ENCODE measurements at places on chromosomes 3 and 15. TPM values are rescaled to one million over a fixed set of nuclear protein-coding genes. Genes with fewer than 3 reads are reported as not detected.

The TRPM1 gene
- total RNA-seq: not detected

The GOLGA8G gene
- not detected for total RNA-seq

The CDCP1 gene
- total RNA-seq: 3.0 TPM

The SPTSSB gene
- not detected for total RNA-seq

DNA sequence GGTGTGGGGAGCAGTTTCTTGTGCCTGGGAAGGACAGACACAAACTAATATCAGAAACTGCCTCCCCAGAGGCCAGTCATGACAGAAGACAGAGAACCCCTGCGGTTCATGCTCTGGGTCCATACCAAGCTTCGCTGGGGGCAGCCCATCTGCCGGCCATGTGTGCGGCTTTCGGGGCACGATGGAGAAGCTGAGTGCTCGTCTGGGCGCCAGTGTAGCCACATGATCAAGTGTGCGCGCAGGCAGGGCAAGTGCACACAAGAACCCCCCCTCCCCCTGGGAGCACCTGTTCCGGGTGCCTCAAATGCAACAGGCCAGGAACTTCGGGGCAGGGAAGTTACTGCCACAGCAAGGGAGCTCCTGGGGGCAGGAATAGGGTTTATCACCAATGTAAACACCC lies 1.8 kb downstream of the ADAMTS17 start:
- H3K4me1 ChIP-seq: peaks cover 2% of the 10 kb centered on the region
- no peak overlapping the region for H3K27ac ChIP-seq
- DNase-seq: no peak
- no peaks in the 10 kb centered on the region for H3K27me3 ChIP-seq
- no peak overlapping the region for H3K4me3 ChIP-seq
- no peaks in the 10 kb centered on the region for H3K36me3 ChIP-seq

- H3K27me3 ChIP-seq: no peaks in the 10 kb centered on the region
- peaks cover 6% of the 10 kb centered on the region for H3K4me1 ChIP-seq
- DNase-seq: no peak
- H3K36me3 ChIP-seq: no peaks in the 10 kb centered on the region
- no peak overlapping the region for H3K27ac ChIP-seq
- no peak overlapping the region for H3K4me3 ChIP-seq
Observed at GRCh38 chr15:100099976-100100375, 241.8 kb downstream of the ADAMTS17 start.

DNA sequence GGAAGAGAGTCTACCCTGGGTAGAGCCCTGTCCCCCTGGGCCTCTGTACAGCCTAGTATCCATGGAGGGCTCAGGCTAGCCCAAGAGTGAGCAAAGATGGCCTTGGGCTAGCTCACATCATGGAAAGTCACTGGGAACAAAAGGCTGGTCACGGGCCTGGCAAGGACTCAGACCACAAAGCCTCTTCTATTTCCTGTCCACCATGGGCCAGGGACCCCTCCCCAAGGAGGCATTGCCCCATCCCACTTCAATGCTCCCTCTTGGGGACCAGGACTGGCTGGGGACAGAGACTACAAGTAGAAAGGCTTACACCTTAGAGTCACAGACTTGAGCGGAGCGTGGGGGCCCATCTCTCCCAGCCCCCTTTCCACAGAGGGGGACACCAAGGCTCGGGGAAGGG lies 16.9 kb downstream of the DUSP7 start:
- no peak for DNase-seq
- H3K27me3 ChIP-seq: no peaks in the 10 kb centered on the region
- peak overlapping the region; percentile 53 for H3K27ac ChIP-seq
- H3K4me3 ChIP-seq: no peak overlapping the region
- peaks cover 4% of the 10 kb centered on the region for H3K4me1 ChIP-seq

DNA sequence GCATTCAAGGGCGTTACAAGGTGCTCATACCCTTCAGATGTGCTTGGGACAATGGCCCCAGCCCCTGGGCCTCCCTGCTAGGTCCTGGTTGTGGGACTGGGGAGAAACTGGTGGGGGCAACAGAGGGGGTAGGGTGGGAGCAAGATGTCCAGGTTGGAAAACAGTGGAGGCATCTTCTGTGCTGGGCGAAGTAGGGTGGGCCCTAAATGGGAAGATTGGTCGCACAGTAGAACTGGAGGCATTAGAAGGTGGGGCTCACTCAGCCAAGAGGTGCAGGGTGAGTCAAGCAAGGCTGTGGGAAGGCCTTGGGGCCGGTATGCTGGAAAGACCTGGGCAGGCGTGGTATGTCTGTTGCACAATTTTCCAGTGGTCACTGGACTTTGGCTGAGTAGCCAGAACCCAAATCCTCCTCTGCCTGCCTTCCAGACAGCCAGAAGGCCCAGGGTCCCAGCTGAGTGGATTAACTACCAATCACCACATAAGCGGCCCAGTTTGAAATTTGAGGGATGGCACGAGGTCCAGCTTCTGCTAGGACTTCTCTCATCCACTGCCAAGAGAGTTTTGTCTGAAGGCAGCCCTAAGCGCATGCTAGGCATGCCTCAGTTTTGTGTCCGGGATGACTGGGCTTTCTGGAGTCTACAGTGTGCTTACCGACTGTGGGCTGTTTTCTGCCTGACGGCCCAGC lies 74.5 kb downstream of the LSM3 start:
- H3K27ac ChIP-seq: no peak overlapping the region
- no peaks in the 10 kb centered on the region for H3K27me3 ChIP-seq
- no peaks in the 10 kb centered on the region for H3K36me3 ChIP-seq

DNA sequence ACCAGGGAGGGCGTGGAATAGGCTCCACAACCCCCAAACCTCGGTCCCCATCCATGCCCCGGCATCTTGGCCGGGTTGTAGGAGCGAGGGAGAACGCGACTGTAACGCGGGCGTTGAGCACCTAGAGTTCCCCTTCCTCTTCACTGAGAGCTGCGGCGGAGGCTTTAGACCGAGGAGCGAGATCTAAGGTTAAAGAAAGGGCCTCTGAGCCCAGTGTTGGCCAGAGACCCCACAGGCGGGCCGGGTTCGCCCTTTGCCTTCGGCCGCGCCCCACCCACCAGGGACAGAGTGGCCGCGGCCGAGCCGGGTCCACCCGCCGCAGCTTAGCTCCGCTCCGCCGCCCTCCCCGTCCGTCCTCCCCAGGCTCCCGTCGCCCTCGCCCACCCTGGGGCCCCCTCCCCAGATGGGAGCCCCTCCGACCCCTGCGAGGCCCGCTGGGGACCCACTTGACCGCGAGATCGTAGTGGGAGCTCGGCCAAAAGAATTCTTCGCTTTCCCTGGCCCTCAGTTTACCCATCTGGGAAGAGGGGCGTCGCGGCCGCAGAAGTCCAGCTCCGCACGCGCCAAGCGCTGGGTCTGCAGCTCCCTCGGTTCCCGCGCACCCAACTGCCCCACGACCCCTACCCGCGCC lies 425 bp downstream of the ANPEP start:
- no peaks in the 10 kb centered on the region for H3K36me3 ChIP-seq
- H3K27ac ChIP-seq: no peak overlapping the region
- H3K4me1 ChIP-seq: peaks cover 2% of the 10 kb centered on the region

DNA sequence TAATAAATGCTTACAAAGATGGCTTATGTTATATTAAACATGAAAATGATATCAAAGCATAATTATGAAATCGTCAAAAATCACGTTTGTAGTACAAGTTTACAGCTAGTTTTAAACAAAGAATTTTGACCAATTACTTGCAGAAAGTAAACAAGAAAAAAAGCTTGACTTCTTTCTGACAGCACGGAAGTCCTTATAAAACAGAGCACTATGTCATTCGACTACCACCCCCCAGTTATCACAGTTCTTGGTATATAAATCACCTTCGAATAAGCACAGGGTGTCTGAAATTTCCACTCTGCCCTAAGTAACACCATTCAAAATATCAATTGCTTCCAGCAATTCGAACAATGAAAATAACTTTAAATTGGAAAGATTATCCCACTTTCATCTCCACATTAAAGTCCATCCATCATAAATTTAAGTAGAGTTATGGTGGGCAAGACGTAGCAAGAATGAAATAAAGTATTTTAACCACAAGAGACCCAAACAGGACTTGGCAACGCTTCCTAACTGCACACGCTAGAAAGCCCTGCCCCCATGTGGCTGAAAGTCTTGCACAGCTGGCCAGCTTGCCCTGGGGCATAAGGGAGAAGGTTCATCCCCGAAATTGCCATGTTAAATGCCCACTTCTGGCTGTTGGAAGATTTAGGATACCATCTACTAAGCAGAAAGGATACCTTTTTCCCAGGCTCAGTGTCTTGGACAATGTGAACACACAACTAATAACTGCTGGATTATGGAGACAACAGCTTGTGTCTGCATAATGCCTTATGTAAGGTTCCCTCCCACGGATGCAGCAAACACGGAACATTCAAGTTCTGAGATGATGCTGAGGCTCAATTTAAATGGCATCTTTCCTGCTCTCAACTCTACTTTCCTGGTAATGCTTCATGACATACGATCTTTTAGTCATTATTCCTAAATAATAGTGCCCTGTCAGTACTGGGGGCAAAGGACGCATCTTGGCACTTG lies 116.4 kb upstream of the TJP1 start:
- no peaks in the 10 kb centered on the region for H3K36me3 ChIP-seq
- H3K4me3 ChIP-seq: no peak overlapping the region
- H3K4me1 ChIP-seq: no peaks in the 10 kb centered on the region
- H3K27ac ChIP-seq: no peak overlapping the region

DNA sequence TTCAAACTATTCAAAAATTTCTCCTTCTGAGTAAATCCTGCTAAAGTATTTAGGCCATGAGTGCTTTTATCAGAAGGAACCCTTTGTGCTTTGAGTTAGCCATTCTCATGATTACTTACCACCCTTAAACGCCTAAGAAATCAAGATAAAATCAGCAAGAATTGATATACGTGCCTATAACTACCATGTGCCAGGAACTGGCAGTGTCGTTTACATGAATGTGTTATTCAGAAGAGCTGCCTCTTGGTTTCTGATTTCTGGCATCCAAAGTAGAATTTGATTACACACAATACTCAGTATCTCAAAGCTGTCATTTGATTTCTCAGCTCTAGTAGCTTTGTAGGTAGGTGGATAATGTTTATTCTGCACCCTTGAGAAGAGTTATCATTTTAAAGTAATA lies 351.3 kb upstream of the CCDC54 start:
- H3K36me3 ChIP-seq: no peaks in the 10 kb centered on the region
- no peak overlapping the region for H3K27ac ChIP-seq
- no peaks in the 10 kb centered on the region for H3K4me1 ChIP-seq
- no peak overlapping the region for H3K4me3 ChIP-seq
- no peak for DNase-seq

DNA sequence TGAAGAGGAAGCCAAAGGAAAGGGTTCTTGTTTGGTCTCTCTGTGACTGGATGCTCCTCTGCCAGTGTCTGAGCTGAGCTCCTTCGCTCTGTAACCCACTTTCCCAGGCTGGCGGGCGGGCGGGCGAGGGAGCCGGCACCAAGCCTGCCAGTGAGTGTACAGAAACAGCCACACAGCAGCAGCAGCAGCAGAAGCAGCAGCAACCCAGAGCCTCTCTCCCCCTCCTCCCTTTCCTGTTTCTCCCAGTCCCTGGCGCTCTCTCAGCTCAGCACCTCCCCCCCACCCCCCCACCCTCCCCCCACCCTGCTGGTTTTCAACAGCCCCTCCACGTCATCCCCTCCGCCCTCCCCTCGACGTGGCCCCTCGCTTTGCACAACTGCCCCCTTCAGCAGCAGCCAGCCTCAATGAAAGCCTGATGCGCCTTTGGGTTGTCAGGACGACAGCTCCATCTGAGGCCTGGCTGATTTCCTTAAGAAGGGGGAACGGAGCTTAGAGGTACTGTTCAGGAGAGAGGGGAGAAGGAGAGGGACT lies at the start of gene LSAMP:
TSS of gene LSAMP (minus strand) at position 177 of the 531 bp plus-strand sequence.
- no peaks in the 10 kb centered on the region for H3K4me1 ChIP-seq
- DNase-seq: no peak
- no peak within 1 kb of the TSS for H3K27ac ChIP-seq
- H3K36me3 ChIP-seq: no peaks in the 10 kb centered on the region
- H3K4me3 ChIP-seq: peak within 1 kb of the TSS; percentile 40

DNA sequence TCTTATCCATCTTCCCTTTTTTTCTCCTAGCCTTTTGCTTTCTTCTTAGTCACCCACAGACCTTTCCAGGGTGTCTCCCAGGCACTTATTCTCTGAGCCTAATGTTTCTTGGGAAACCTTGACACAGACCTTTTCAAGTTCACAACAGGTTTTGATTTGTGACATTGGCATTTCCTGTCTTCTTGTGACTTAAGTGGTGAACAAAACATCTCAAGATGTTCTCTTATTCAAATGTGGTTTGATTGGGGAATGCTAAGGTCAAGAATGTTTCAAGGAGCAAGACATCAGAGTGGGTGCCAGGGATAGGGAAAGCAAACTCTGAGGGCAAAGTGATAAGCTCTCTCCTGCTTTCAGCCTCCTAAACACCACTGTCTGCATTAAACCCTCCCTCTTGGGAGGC lies 68.2 kb upstream of the GSK3B start:
- H3K4me3 ChIP-seq: no peak overlapping the region
- H3K4me1 ChIP-seq: peaks cover 3% of the 10 kb centered on the region
- H3K27ac ChIP-seq: no peak overlapping the region
- H3K27me3 ChIP-seq: no peaks in the 10 kb centered on the region

GRCh38 chr15:33163816-33164215 lies 30.7 kb downstream of the FMN1 start:
- no peak for DNase-seq
- no peaks in the 10 kb centered on the region for H3K27me3 ChIP-seq
- H3K36me3 ChIP-seq: no peaks in the 10 kb centered on the region
- H3K27ac ChIP-seq: no peak overlapping the region

DNA sequence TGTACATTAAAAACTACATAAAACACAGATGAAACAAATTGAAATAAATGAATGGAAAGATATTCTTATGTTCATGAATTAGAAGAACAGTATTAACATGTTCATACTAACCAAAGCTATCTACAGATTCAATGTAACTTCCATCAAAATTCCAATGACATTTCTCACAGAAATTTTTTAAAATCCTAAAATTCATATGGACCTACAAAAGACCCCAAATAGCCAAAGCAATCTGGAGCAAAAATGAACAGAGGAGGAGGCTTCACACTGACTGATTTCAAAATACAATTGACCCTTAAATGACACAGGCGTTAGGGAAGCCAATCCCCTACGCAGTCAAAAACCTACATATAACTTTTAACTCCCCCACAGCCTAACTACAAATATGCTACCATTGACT lies 39.4 kb downstream of the KPNA1 start:
- H3K4me1 ChIP-seq: no peaks in the 10 kb centered on the region
- no peak for DNase-seq
- H3K36me3 ChIP-seq: no peaks in the 10 kb centered on the region
- no peak overlapping the region for H3K27ac ChIP-seq
- no peak overlapping the region for H3K4me3 ChIP-seq

- H3K4me1 ChIP-seq: no peaks in the 10 kb centered on the region
- DNase-seq: no peak
- H3K27me3 ChIP-seq: no peaks in the 10 kb centered on the region
- peak overlapping the region; percentile 44 for H3K4me3 ChIP-seq
- peak overlapping the region; percentile 55 for H3K27ac ChIP-seq
Observed at GRCh38 chr15:39976291-39977274, 42.7 kb downstream of the EIF2AK4 start.

DNA sequence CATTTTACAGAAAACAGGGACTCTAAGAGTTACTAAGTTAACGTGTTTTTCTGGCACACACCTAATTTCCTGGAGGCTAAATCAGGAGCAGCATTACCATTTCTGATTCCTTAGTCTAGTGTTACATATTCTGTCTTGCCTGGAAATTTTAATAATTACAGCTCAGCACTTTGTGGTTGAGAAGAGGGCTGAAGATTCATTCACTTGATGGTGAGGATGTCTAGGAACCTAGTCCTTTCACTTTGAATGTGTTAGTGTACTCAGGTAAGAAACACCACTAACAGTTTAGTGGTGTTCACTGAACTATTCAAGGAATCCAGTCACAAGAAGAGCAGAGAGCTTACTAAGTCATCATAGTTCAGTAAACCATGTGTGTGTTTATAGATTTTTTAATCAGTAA lies 102.8 kb downstream of the STT3B start:
- DNase-seq: no peak
- H3K4me3 ChIP-seq: no peak overlapping the region
- H3K4me1 ChIP-seq: no peaks in the 10 kb centered on the region
- H3K27me3 ChIP-seq: no peaks in the 10 kb centered on the region
- H3K27ac ChIP-seq: no peak overlapping the region
